ENCODE measurements at places on chromosomes 6 and 20. TPM values are rescaled to one million over a fixed set of nuclear protein-coding genes. Genes with fewer than 3 reads are reported as not detected.
A peak's percentile ranks its signal among the peaks of the same experiment; 100 is the strongest.

Gene GLP1R
- 2.7 TPM for polyA plus RNA-seq

Gene ACOT8
- polyA plus RNA-seq: 127 TPM

Gene ZC3H12D
- 0.05 TPM for polyA plus RNA-seq

GRCh38 chr20:60408435-60408834, 450.2 kb downstream of the CDH26 start:
- no peak for DNase-seq

- no peak for DNase-seq
Measured at GRCh38 chr20:59515013-59515905, 89.1 kb upstream of the PHACTR3 start.

- DNase-seq: no peak
Measured at GRCh38 chr20:62578294-62578897, 63.9 kb upstream of the SLCO4A1 start.

GRCh38 chr6:109178921-109179320, 83.6 kb downstream of the CEP57L1 start:
- DNase-seq: no peak

DNA sequence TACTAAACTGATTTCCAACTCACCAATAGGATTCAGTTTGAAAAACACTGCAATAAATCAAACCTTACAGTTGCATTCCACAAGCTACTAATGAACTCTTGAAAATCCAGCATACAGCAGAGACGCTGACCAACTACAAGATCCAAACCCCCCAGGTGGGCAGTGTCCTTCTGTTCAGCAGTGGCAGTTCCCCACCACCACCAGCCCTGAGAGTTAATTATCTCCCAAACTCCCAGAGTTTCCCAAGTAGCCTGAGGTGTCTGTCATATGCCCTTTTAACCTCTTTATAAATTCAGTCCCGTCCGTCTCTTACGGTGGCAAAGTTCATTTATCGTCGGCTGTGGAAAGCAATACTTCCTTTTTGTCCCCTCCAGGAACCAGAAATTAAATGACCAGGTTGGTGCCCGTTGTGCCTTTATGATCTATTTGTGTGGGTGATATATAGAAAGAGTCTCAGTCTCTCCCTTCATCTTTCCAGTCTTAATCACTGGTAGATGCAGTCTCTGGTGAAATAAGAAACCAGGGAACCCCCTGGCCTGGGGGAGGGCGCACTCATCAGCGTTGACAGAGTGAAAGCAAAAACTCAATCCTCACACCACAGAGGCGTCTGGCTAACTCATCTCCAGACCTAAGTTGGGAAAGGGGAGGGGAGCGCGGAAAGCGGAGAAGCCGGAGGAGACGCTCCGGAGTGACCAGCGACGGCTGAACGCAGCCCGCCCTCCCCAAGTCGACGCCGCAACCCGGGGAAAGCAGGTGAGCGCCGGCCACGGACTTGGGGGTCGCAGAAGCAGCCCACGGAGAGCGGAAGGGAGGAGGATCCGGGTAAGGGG, 717 bp downstream of the MRPL14 start:
- DNase-seq: peak; percentile 68

DNA sequence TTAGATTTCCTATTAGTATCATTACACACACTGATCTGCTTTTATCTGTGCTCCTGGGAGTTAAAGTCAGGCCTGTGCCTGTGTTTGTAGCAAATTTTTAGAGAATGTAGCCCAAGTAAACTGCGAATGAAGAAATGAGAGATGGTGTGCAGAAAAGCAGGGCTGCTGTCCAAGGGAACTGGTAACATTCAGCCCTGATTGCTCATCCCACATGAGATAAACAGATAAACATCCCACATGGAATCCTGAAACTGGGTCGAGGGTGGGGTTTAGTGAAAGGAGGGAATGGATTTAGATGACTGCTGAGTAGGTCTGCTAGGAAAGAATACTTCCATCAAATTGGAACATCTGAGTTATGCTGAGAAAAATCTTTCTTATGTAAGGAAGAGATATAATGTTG, 69.1 kb downstream of the GRIK2 start:
- no peak for DNase-seq

DNA sequence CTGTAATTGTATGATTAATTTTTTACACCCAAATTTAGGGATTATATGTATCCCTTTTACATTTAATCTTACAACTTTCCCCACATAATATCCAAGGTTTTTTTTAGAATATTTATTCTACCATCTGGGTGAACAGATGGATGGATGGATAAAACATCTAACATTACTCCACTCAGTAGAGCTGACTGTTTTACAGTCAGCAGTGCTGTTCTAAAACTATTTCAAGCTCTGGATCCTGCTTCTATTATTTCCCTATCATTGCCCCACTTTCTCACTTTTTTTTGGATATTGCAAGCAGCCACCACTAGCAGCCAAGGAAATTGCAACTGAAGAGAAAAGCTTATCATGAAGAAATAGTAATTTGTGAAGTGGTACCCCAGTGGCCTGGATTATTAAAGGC, 173.7 kb downstream of the ARHGAP18 start:
- no peak for DNase-seq

Data from H1 (cell line).